ENCODE measurements at places on chromosomes 6 and 20. TPM values are rescaled to one million over a fixed set of nuclear protein-coding genes. Genes with fewer than 3 reads are reported as not detected.

OPRM1 gene
- total RNA-seq, result not detected

VGLL2 gene
- total RNA-seq, result not detected

APOBEC2 gene
- not detected for total RNA-seq

TRIM31 gene
- total RNA-seq, result 2.0 TPM

PSORS1C2 gene
- not detected for total RNA-seq

BHLHE23 gene
- not detected for total RNA-seq

HLA-DMB gene
- total RNA-seq, result 1.7 TPM

GDAP1L1 gene
- total RNA-seq, result not detected

APCDD1L gene
- total RNA-seq, result not detected

FLOT1 gene
- total RNA-seq, result 94.3 TPM

ENPP5 gene
- total RNA-seq, result not detected

CGA gene
- not detected for total RNA-seq

CYP39A1 gene
- total RNA-seq, result 0.09 TPM

CLVS2 gene
- 0.07 TPM for total RNA-seq

TPBG gene
- 54.1 TPM for total RNA-seq

HEY2 gene
- 0.07 TPM for total RNA-seq

All from A549 treated with DMSO at 1 μM for 4 hours (cell line).